ENCODE measurements at places on chromosomes 1 and 21.

DNA sequence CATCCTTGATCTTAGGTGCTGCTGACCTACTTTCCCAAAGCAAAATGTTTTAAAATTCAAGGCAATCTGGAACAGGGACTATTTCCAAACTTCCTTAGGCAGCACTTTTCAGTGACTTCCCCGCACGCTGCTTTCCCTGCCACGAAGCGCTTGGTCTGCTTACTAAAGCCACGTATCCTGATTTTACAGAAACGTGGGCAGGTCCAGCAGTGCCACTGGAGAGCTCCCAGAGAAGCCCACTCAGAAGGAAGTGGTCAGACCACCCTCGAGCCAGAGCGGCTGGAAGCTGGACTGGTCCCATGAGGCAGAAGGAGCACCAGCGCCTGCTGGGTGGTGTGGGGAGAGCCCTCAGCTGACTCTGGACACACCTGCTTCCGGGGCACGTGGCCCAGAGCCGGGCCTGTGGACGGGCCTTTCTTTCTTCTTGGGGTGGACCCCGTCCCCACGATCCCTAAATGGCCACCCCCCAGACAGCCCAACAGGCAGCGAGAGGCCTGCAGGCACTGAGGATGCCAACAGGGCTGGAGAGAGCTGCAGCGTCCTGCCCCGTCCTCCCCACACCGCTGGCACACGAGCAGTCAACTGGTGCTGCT, 23.2 kb downstream of the PTTG1IP start:
- no peak for DNase-seq

DNA sequence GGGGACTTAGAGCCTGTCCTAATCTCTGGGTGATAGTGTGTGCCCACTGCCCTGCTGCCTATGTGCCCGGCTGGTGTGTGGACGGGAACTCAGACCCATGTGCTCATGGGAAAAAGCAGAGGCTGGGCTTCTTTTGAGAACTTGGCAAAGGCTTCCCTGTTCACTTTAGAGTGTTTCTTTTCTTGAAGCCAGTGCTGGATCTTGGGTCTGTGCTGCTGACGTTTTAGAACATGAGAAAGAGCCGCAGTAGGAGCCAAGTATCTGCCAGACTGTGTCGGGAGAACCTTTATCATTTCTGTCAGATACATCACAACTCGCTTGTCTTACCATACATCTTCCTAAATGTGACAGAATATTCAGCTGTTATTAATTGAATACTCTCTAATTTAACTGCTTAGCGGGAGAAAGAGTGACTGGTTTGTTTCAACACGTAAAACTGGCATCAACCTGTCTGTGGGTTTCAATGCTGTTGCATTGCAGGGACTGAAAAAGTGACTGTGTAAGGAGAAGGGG, 195.2 kb downstream of the PBX1 start:
- no peak for DNase-seq

GRCh38 chr1:235012436-235013210, 116.0 kb downstream of the TOMM20 start:
- DNase-seq: no peak

DNA sequence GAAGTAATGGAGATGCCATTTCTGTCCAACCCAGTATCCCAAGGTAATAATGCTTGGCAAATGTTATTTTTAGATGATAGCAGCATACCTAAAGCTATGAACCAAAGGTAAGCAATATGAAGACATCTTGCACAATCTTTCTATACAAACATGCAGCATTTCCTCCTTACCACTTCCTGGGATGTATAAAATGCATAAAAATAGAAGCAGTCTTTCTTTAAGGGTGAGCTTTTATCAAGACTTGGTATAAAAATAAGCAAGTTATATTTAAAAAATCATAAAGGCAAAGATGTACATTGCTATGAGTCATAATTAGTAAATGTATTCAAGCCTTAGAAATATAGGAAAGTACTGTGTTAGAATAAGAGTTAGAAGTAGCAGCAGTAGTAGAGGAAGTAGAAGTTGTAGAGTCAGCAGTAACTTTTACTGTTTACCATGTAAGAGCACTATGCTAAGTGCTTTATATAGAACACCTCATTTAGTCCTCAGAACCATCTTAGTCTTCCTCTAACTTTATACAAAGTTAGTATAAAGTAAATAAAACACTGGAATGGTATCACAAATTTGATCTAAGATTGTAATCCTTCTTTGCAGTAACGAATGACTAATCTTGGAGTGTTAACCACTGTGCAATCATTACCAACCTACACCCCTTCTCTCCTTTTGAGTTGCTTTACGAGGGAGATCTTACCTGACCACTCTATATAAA, 371.3 kb downstream of the VAV3 start:
- no peak for DNase-seq

- DNase-seq: no peak
Observed at GRCh38 chr1:19676438-19676922, 11.8 kb downstream of the HTR6 start.

GRCh38 chr1:201530741-201531531, 8.0 kb upstream of the NAV1 start:
- DNase-seq: peak; percentile 40

DNA sequence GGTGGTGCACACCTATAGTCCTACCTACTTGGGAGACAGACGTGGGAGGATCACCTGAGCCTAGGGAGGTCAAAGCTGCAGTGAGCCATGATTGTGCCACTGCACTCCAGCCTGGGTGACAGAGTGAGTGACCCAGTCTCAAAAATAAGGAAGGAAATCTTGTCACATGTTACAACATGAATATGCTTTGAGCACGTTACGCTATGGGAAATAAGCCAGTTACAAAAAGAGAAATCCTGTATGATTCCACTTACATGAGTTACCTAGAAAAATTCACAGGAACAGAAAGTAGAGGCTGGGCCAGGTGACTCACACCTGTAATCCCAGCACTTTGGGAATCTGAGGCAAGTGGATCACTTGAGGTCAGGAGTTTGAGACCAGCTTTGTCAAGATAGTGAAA, 6.7 kb upstream of the PADI6 start:
- no peak for DNase-seq

All from AG04449 (cell line).